ENCODE measurements at places on chromosomes 2 and 18. TPM values are rescaled to one million over a fixed set of nuclear protein-coding genes. Genes with fewer than 3 reads are reported as not detected.

The SIX3 gene
- polyA plus RNA-seq = not detected

The GDF7 gene
- 1.8 TPM for polyA plus RNA-seq

The LDLRAD4 gene
- polyA plus RNA-seq = 12.3 TPM

The ESPNL gene
- polyA plus RNA-seq = 1.6 TPM

The KCNG2 gene
- 0.14 TPM for polyA plus RNA-seq

The UGT1A5 gene
- not detected for polyA plus RNA-seq

The ABCB11 gene
- polyA plus RNA-seq = not detected

The MAL gene
- polyA plus RNA-seq = 329 TPM

The ELAC1 gene
- polyA plus RNA-seq = 13.0 TPM

The USP14 gene
- polyA plus RNA-seq = 58.8 TPM

The CIDEA gene
- polyA plus RNA-seq = not detected

The ANKRD53 gene
- 1.1 TPM for polyA plus RNA-seq

The ZDBF2 gene
- 10.6 TPM for polyA plus RNA-seq

The MAPK4 gene
- polyA plus RNA-seq = 9.5 TPM

The OTOF gene
- polyA plus RNA-seq = 0.09 TPM

The TMEM37 gene
- polyA plus RNA-seq = 6.4 TPM

The TACR1 gene
- 1.6 TPM for polyA plus RNA-seq

The CNDP1 gene
- 0.76 TPM for polyA plus RNA-seq

The ATP6V1C2 gene
- polyA plus RNA-seq = 1.5 TPM

The PTH2R gene
- 39.7 TPM for polyA plus RNA-seq

The RFTN2 gene
- polyA plus RNA-seq = 18.3 TPM

The FOXD4L1 gene
- polyA plus RNA-seq = 0.50 TPM

The HOXD13 gene
- polyA plus RNA-seq = 0.22 TPM

The RPL37A gene
- 2,108 TPM for polyA plus RNA-seq

The IHH gene
- 0.80 TPM for polyA plus RNA-seq

The GATA6 gene
- polyA plus RNA-seq = 8.4 TPM

The MEP1B gene
- 0.17 TPM for polyA plus RNA-seq

The ECEL1 gene
- 16.0 TPM for polyA plus RNA-seq

The MC5R gene
- 0.47 TPM for polyA plus RNA-seq

The BMP10 gene
- not detected for polyA plus RNA-seq

The TRMT61B gene
- 29.4 TPM for polyA plus RNA-seq

The CXCR1 gene
- polyA plus RNA-seq = 0.55 TPM

The SOCS6 gene
- 32.3 TPM for polyA plus RNA-seq

The ANKRD30B gene
- polyA plus RNA-seq = not detected

The MALT1 gene
- polyA plus RNA-seq = 23.1 TPM

The KCNJ13 gene
- 2.2 TPM for polyA plus RNA-seq

The TWIST2 gene
- polyA plus RNA-seq = 4.0 TPM

The FAM228A gene
- 1.0 TPM for polyA plus RNA-seq

The CCDC85A gene
- 1.3 TPM for polyA plus RNA-seq

The GORASP2 gene
- 95.3 TPM for polyA plus RNA-seq

The ITSN2 gene
- 29.1 TPM for polyA plus RNA-seq

The CD8B gene
- polyA plus RNA-seq = 0.61 TPM

The CENPA gene
- polyA plus RNA-seq = 15.8 TPM

The ZNF804A gene
- polyA plus RNA-seq = 1.9 TPM

The KCNF1 gene
- 0.79 TPM for polyA plus RNA-seq

The CLIP4 gene
- polyA plus RNA-seq = 13.0 TPM

The PTPRM gene
- 99.4 TPM for polyA plus RNA-seq

The THSD7B gene
- polyA plus RNA-seq = 4.5 TPM

The ACKR3 gene
- polyA plus RNA-seq = 54.6 TPM

The REEP1 gene
- polyA plus RNA-seq = 3.3 TPM

The RBFA gene
- polyA plus RNA-seq = 24.8 TPM

The KCNJ3 gene
- polyA plus RNA-seq = 6.0 TPM

The TUBA3D gene
- 0.29 TPM for polyA plus RNA-seq

The RND3 gene
- 55.4 TPM for polyA plus RNA-seq

The INPP5D gene
- polyA plus RNA-seq = 6.0 TPM

The CCDC93 gene
- polyA plus RNA-seq = 42.7 TPM

The DIS3L2 gene
- 26.5 TPM for polyA plus RNA-seq

All from left renal pelvis (tissue), 4 donors.